ENCODE measurements at places on chromosomes 6 and 20.

DNA sequence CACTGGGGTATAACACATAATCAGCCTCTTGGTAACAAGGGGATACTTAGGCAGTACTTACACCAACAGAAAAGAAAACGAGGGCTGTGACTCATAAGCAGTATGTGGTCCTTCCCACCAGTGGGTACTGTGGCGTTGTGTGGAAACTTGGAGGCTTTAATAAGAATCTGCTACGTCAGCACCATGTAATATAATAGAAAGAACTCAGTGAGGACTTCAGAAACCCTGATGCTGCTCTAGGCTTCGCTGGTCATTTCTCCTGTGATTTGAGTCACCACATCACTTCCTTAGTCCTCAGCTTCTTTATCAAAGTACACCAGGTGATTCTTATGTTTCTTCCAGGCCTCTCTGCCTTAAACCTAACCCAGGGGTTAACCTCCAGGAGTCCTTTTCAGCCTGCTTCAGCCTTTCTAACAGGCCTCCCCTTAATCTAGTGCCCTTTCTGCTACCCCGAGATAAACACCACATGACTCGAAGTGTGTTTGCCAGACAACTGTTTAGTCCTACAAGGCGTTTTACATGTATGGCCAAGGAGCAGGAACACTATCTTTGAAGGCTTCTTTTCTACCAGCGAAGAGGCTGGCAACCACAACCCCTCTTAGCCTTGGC is 68.5 kb downstream of the FYN start:
- peak; percentile 68 for DNase-seq

DNA sequence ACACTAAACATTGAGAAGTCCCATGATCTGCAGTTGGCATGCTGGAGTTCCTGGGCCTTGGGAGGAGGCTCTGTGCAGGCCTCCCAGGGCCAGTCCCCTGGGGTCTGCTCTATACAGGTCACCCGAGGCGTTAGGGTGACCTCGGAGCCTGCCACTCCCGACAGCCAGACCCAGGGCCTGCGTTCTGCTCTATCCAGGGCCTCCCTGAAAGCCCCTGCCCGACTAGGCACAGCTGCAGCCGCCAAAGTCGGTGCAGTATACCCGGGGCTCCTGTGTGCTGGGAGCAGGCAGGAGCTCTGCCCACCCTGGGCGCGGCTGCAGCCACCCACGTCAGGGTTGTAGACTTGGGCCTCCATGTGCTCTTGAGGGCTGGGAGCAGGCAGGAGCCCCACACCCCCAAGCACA is 6.3 kb upstream of the OR14J1 start:
- no peak for DNase-seq

GRCh38 chr6:14202947-14203346 is 85.4 kb downstream of the CD83 start:
- no peak for DNase-seq

GRCh38 chr6:119444642-119445557 is 95.3 kb upstream of the MAN1A1 start:
- peak; percentile 36 for DNase-seq

GRCh38 chr6:13614126-13614925 is 809 bp upstream of the NOL7 start:
- no peak for DNase-seq

- DNase-seq: no peak
Observed at GRCh38 chr6:1601158-1602048, 8.3 kb upstream of the FOXC1 start.

DNA sequence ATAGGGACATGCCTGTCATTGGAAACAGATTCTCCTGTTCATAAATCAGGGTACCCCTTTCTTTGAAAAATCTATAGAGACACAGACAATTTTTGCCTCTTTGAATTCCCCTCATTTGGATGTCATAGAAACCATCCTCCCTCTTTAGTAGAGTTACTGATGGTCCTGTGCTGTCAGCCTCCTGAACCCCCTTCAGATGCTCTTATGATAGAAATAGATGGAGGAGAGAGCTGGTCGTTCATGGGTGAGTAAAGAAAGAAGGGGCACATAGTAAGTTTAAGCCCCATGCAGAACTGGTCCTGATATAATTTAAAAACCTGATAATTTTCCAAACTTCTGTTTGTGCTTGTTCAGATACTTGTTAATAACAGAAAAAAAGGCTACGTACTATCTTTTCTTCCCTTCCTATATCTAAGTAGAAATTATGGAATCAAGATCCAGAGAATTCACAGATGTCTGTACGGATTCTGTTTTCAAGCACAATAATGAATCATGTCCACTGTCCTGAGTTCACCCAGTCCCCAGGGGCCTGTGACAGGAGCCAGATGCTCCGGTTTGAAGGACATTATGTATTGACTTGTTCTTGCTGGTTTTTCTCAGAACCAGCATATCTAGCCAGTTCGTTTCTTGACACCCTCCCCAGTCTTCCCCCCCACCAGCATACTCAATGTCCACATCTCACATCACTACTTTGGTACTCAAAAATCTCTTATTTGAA is 78.1 kb downstream of the NCOA7 start:
- DNase-seq: no peak
